ENCODE measurements at places on chromosomes 12 and 14. TPM values are rescaled to one million over a fixed set of nuclear protein-coding genes. Genes with fewer than 3 reads are reported as not detected.

DNA sequence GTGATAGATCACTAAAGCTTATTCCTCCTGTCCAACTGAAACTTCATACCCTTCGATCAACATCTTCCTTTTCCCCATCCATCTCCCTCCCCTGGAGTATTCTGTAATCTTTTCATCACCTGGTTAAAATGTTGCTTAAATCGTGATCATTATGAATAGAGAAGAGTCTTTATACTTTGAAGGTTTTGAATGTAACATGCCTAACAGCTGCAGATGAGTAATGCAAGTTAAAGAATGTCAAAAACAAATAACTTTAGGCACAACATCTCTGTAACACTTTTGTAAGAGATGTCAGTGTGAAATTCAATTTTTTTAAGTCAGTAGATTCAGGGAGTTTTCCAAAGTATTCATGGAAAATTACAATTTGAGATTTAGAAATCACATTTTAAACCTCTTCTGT lies 25.0 kb downstream of the RXYLT1 start:
- DNase-seq, result no peak
- peaks cover 2% of the 10 kb centered on the region for H3K4me1 ChIP-seq
- H3K36me3 ChIP-seq, result peaks cover 9% of the 10 kb centered on the region
- no peaks in the 10 kb centered on the region for H3K27me3 ChIP-seq

DNA sequence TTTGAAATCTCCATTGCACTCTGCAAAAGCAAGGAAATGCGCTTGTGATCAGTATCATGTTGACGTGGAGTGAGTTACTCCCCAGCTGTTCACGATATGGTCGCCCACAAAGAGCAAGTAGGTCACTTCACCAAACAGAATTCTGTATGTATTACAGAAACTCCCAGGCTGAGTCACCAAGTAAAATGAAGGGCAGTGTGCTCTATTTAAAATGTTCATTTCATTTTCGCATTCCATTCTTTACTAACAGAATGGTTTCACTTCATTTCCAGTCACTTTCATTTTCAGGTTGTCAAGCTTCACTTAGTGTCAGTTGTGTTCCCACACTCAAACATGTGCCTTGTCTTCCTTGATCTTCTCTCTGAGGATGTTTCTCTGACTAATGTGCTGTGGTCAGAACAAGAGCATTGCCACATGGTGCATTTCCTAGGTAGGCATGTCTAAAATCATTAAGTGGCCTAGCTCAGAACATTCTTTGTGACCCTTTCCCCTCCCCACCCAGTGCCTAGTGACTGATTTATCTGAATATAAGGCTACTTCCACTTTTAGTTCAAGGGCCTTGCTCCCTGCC lies 391.2 kb downstream of the RAD51B start:
- peaks cover 48% of the 10 kb centered on the region for H3K4me1 ChIP-seq
- no peaks in the 10 kb centered on the region for H3K36me3 ChIP-seq
- peak overlapping the region; percentile 11 for H3K4me3 ChIP-seq

GRCh38 chr12:66662729-66663128 lies 16.1 kb downstream of the GRIP1 start:
- no peaks in the 10 kb centered on the region for H3K36me3 ChIP-seq
- no peak overlapping the region for H3K4me3 ChIP-seq
- H3K27ac ChIP-seq, result no peak overlapping the region
- peaks cover 4% of the 10 kb centered on the region for H3K27me3 ChIP-seq
- no peaks in the 10 kb centered on the region for H3K4me1 ChIP-seq

GRCh38 chr14:92945959-92946846 lies 23.3 kb downstream of the CHGA start:
- peaks cover 8% of the 10 kb centered on the region for H3K36me3 ChIP-seq
- no peak for DNase-seq
- H3K27ac ChIP-seq, result peak overlapping the region; percentile 24
- no peaks in the 10 kb centered on the region for H3K4me1 ChIP-seq

DNA sequence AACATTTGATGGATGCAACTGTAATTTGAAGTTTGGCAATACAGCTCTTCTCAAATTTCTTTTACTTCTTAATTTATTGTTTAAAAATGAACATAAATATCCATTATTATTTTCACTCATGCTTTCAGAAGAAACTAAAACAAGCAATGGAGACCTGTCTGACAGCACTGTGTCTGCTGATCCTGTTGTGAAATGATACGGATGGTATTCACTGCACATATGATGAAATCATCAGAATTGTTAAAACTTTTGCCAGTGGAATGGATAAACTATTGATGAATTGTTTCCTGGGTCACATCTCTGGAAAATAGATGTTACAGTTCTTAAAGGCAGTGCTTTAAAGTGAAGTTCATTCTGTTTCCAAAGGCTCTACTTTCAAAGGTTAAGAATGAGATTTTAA lies 59.2 kb downstream of the WASHC4 start:
- no peaks in the 10 kb centered on the region for H3K27me3 ChIP-seq
- H3K4me1 ChIP-seq, result peaks cover 4% of the 10 kb centered on the region
- H3K4me3 ChIP-seq, result no peak overlapping the region
- DNase-seq, result no peak

GRCh38 chr12:98085046-98085755 lies 430.2 kb upstream of the TMPO start:
- H3K4me3 ChIP-seq, result no peak overlapping the region
- peaks cover 2% of the 10 kb centered on the region for H3K27me3 ChIP-seq
- no peaks in the 10 kb centered on the region for H3K36me3 ChIP-seq
- no peaks in the 10 kb centered on the region for H3K4me1 ChIP-seq
- H3K27ac ChIP-seq, result no peak overlapping the region

DNA sequence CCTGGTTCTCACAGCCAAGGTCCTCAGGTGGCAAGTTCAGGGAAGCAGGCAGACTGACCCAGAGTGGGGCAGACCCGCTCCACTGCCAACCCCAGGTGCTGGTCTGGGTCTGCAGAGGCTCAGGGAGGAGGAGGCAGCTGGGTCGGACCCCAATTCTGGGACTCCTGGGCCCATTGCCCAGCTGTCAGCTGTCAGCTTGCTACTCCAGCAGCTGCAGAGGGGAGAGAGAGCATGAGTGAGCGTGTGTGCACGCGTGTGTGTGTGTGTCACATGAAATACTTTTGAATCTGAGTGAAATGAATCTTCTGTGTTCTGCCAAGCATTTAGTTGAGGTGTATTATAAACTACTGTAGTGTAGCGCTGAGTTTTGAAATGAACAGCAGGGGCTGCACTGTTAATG lies 30.8 kb downstream of the XRCC3 start:
- peaks cover under 1% of the 10 kb centered on the region for H3K4me1 ChIP-seq
- no peaks in the 10 kb centered on the region for H3K27me3 ChIP-seq
- DNase-seq, result no peak
- no peak overlapping the region for H3K27ac ChIP-seq
- H3K36me3 ChIP-seq, result peaks cover 23% of the 10 kb centered on the region

GRCh38 chr12:53695152-53696145 lies 19.6 kb upstream of the ATP5MC2 start:
- H3K4me1 ChIP-seq, result peaks cover 26% of the 10 kb centered on the region
- peaks cover 66% of the 10 kb centered on the region for H3K27me3 ChIP-seq
- peak; percentile 60 for DNase-seq
- H3K4me3 ChIP-seq, result peak overlapping the region; percentile 55
- H3K27ac ChIP-seq, result no peak overlapping the region

GRCh38 chr12:106671840-106672239 lies 89.0 kb downstream of the RFX4 start:
- H3K4me1 ChIP-seq, result no peaks in the 10 kb centered on the region
- H3K27me3 ChIP-seq, result peaks cover 17% of the 10 kb centered on the region
- DNase-seq, result no peak

- DNase-seq, result no peak
- H3K4me1 ChIP-seq, result no peaks in the 10 kb centered on the region
- no peak overlapping the region for H3K4me3 ChIP-seq
- H3K27me3 ChIP-seq, result no peaks in the 10 kb centered on the region
- H3K36me3 ChIP-seq, result no peaks in the 10 kb centered on the region
- H3K27ac ChIP-seq, result no peak overlapping the region
Observed at GRCh38 chr14:85366226-85366625, 163.7 kb upstream of the FLRT2 start.

DNA sequence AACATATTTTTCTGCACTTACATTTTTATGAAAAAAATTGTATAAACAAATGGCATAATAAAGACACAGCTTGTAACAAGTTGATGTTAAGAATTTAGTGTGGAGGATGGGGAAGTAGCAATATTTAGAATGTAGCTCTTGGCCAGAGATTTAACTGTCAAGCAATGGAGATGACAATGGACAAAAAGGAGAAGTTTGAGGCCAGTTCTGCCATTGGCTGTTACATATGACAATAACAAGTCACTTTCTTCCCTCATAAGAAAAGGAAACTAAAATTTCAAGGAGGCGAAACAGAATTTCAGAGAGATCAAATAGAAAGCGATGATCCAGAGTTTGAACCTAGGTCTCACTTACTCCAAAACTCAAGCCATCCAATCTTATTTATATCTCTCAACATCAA lies 122.8 kb upstream of the CCDC175 start:
- H3K4me1 ChIP-seq, result no peaks in the 10 kb centered on the region
- DNase-seq, result no peak
- H3K27ac ChIP-seq, result no peak overlapping the region
- H3K27me3 ChIP-seq, result peaks cover 2% of the 10 kb centered on the region
- no peak overlapping the region for H3K4me3 ChIP-seq

- H3K36me3 ChIP-seq, result peaks cover 4% of the 10 kb centered on the region
- DNase-seq, result no peak
- no peak overlapping the region for H3K4me3 ChIP-seq
- H3K4me1 ChIP-seq, result peaks cover 52% of the 10 kb centered on the region
Observed at GRCh38 chr12:11832093-11832492, 182.6 kb downstream of the ETV6 start.

GRCh38 chr12:2856051-2856450 lies 788 bp downstream of the TEX52 start:
- no peak overlapping the region for H3K27ac ChIP-seq
- H3K36me3 ChIP-seq, result peaks cover 18% of the 10 kb centered on the region
- no peak for DNase-seq
- peaks cover 2% of the 10 kb centered on the region for H3K4me1 ChIP-seq
- no peak overlapping the region for H3K4me3 ChIP-seq

KLRB1 gene
- total RNA-seq, result not detected

PLCZ1 gene
- total RNA-seq, result not detected

KRT83 gene
- not detected for total RNA-seq

SLC39A9 gene
- 54.5 TPM for total RNA-seq

MGP gene
- not detected for total RNA-seq
